ENCODE measurements at places on chromosomes 2 and 18. TPM values are rescaled to one million over a fixed set of nuclear protein-coding genes. Genes with fewer than 3 reads are reported as not detected.

PJVK gene
- polyA plus RNA-seq = 6.2 TPM

GRCh38 chr2:237556773-237557632 lies 9.4 kb upstream of the PRLH start:
- no peak for DNase-seq

- DNase-seq = no peak
Observed at GRCh38 chr18:62128157-62128556, 58.7 kb downstream of the PIGN start.

NT5C1B gene
- polyA plus RNA-seq = 0.25 TPM

TMEM169 gene
- polyA plus RNA-seq = 4.5 TPM

DNA sequence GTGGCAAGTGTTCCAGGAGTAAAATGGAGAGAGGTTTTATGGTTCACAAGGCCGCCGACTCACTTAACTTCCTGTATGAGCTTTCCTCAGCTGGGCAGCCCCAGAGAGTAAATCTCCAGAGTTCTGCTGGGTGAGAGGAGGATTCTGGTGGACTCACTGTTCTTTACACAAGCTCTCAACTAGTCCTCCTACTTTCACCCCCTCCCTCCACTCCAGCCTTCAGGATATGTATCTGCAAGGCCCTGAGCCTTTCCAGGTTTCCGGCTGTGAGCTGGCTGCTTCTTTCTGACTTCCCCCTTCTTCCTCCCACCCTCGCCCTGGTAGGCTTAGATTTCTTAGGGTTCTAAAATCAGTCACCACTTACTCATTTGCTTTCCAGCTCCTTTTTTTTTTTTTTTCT lies 34.0 kb downstream of the EML6 start:
- DNase-seq = no peak

GRCh38 chr2:74941284-74941683 lies 17.2 kb upstream of the POLE4 start:
- DNase-seq = no peak

GALNT13 gene
- 0.25 TPM for polyA plus RNA-seq

- no peak for DNase-seq
Observed at GRCh38 chr2:11923935-11924334, 177.5 kb downstream of the LPIN1 start.

DNA sequence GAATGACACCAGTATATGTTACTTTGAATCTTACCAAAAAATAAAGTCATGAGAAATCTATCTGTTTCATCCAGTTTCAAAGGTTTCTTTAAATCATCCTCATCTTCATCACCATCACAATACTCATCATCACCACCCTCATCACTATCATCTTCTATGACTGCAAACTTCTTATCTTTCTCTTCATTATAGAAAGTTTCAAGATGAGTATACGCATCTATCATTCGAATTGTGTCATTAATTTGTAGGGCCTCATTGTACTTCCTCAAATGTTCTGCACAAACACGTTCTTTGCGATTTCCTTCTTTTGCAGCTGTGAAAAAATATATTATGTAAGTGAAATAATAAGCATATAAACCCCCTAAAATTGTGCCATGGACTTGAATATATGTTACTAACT lies 34.1 kb upstream of the FAP start:
- no peak for DNase-seq

- no peak for DNase-seq
Observed at GRCh38 chr2:189633392-189633811, 27.9 kb upstream of the ASNSD1 start.

SRD5A2 gene
- 0.04 TPM for polyA plus RNA-seq

KIF5C gene
- 1.6 TPM for polyA plus RNA-seq

FSHR gene
- 0.43 TPM for polyA plus RNA-seq

GRCh38 chr2:241237949-241238371 lies 49.5 kb downstream of the ANO7 start:
- DNase-seq = no peak
